Activated CD4-positive, alpha-beta T cell treated with anti-CD3 and anti-CD28 coated beads, Interleukin-2, Interleukin-6, amounts not matched to agents 100 ng/mL and 50 ng/mL, durations not matched to agents 16 hours and 8 hours (primary cell): ENCODE measurements at places on chromosomes 16 and 17.
A peak's percentile ranks its signal among the peaks of the same experiment; 100 is the strongest.

DNA sequence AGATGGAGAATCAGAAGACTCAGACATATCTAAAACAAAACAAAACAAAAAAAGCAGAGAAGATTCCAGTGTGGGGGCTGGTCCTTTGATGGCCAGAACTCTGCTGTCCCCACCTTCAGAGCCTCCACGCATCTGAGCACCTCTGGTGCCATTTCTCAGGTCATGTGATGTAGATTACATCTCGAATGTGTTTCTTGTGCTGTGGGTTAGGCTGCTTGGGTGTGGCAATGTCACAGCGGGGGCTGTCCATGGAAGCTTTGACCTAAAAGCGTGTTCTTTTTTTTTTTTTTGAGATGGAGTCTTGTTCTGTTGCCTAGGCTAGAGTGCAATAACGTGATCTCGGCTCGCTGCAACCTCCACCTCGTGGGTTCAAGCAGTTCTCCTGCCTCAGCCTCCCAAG is 51.2 kb downstream of the PLD6 start:
- DNase-seq: no peak

DNA sequence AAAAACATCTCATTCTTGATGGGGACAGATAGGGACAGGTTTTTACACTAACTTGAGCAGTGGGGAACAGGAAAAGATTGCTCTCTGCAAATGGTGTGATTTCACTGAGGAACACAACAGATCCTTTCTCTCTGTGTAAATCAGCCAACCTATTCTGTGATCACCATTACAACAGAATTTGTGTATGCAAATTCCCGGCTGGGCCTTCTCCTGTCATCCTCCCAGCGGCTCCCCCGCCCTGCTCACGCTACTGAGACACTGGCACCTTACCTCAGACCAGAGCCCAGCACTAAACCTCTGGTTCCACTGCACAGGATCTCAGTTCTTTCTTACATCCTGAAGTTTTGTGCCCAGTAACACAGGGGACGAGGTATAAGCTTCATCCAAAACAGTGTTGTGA is 97.0 kb upstream of the FA2H start:
- no peak for DNase-seq

DNA sequence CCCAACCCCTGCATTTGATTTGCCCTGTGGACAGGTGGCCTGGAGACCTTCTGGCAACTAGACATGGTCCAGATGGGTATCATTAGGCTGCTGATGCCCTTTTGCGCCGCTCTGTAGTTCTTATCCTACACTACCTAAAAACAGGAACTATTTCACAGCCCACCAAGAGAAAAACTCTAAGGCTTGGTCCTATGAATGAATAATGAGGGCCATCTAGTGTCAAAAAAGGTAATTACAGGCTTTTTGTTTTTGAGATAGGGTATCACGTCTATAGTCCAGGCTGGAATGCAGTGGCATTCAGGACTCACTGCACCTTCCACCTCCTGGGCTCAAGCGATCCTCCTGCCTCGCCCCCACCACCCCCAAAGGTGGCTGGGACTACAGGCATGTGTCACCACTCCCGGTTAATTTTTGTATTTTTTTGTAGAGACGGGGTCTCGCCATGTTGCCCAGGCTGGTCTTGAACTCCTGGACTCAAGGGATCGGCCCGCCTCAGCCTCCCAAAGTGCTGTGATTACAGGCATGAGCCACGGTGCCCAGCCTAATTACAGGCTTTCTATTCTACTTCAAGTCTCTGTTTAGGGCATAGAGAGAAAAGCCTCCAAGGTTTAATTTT is 20.9 kb downstream of the COIL start:
- DNase-seq: peak; percentile 68

- DNase-seq: no peak
Measured at GRCh38 chr16:71631776-71632175, 5.8 kb downstream of the MARVELD3 start.

DNA sequence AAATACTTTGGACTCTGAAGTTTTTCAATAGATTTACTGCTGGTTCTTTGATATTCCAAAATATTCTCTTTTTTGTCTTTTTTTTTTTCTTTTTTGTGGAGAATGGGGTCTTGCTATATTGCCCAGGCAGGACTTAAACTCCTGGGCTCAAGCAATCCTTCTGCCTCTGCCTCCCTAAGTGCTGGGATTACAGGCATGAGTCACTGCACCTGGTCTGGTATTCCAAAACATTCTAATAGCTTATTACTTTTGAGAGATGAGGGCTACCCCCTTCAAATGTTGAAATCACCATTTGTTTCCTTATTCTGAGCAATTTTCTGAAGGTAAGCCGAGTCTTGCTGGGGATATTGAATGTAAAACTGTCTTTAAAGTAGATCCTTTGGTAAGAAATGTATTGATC is 55.0 kb upstream of the TEX2 start:
- no peak for DNase-seq

DNA sequence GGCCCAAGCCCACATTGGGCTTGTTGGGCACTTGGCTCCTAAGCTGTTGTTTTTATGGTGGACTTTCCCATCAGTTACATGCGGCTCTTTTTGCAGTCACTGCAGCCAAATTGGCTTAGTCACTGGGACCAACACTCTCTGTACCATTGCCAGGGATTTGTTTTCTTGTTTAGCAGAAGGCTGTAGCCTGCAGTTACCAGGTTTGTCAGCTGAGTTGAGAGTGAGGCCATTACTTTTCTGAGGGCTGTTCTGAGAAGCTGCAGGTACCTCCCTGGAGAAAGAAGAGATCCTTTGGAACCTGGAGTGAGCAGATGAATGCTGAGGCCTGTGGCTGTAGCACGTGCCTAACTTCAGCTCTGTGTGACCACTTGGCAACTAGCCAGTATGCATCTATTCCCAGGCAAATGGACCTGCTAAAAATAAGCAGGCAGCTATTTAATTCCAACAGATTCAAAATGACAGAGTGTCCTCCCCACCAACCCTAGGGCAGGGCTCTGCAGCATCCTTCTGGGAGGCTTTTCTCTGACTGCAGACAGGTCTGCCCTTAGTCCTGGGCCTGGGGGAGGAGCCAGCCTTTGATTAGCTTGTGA is 12.9 kb downstream of the AKAP1 start:
- no peak for DNase-seq

DNA sequence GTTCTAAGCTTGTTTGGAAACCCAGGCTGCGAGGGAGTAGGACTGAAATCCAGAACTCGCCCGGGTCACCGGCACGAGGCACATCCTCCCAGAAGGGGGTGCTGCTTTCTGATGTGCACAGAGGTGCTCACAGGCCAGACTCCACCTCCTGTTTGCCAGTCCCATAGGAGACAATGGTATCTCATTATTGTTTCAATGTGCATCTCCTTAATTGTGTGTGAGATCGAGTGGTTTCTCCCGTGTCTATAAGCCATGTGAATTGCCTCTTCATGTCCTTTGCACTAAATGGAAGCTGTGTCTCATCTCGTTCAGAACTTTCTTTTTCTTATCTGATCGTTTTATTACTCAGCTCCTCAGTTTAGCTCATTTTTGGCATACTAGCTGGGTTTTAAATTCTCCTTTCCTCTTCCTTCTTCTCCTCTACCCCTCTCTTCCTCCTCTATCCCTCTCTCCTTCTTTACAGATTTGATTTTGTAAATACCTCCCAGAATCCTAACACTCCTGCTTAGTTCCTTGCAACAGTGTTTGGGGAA is 32.1 kb upstream of the PRKCB start:
- DNase-seq: peak; percentile 83

GRCh38 chr17:40962059-40962561 is 4.6 kb downstream of the KRT39 start:
- no peak for DNase-seq

DNA sequence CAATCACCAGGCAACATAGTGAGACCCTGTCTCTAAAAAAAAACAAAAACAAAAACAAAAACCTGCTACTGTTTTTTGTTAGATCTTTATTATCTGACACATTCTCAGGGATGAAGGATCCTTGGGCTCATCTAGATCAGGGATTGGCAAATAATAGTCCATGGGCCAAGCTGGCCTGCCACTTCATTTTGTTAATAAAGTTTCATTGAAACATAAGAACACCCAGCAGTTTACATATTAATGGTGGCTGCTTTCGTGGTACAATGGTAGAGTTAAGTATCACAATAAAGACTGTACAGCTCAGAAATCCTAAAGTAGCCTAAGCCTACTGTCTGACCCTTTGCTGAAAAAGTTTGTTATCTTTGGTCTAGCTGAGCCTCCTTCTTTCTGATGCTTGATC is 32.9 kb upstream of the CLEC18A start:
- DNase-seq: no peak

- no peak for DNase-seq
Measured at GRCh38 chr17:78610951-78611511, 33.8 kb upstream of the DNAH17 start.

- DNase-seq: no peak
Measured at GRCh38 chr17:50596191-50597037, 35.9 kb downstream of the CACNA1G start.

- no peak for DNase-seq
Measured at GRCh38 chr16:88499292-88499691, 46.2 kb downstream of the ZFPM1 start.

DNA sequence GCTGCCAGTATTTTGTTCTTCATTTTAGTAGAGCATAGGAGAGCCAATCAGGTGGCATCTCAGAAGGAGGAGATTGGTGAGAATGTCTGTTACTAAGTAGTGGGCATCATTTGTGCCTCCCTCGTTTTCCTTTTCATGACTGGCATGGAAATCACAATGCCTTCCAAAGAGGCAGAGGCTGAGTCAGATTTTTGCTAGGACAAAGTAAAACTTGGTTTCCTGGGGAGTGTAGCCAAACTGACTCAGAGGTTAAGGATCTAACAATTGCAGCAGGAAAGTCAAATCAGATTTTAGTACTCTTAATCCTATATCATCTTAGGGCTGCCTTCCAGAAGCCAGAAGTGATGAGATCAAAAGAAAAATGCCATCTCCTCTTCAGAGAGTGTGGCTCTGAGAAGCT is 138.7 kb downstream of the ANKFN1 start:
- DNase-seq: no peak
